HL-60 (cell line): ENCODE measurements at places on chromosomes 11 and 22.

DNA sequence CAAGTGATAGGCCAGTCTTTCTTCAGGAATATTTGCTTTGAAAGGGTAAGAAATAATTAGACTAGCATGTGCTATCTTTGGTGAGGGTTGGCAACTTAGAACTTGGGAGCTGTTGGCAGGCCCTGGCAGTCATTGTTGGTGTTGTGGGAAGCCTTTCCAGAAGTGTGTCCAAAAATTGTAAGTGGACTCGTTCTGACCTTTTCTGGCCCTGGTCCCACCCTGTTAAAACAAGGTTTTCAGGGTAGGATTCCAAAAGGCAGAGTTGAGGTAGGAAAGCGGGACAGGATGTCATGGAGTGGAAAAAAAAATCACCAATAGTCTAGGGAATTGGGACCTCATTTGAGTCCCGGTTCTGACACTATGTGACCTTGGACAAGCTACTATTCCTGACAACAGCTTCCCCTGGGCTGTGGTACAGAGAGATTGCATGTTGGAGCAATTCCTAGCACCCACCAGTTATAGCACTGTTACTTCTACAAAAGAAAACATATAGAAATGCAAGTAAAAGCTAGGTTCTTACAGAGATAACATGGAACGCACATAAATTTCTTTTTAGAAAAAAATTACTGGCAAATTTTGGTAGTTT lies 299.3 kb upstream of the DDI1 start:
- DNase-seq: no peak

- DNase-seq: no peak
These were observed 136.9 kb upstream of the ZC3H12C start for GRCh38 chr11:109956124-109956793.

- DNase-seq: no peak
These were observed 10.0 kb downstream of the IL2RB start for GRCh38 chr22:37139762-37140161.

DNA sequence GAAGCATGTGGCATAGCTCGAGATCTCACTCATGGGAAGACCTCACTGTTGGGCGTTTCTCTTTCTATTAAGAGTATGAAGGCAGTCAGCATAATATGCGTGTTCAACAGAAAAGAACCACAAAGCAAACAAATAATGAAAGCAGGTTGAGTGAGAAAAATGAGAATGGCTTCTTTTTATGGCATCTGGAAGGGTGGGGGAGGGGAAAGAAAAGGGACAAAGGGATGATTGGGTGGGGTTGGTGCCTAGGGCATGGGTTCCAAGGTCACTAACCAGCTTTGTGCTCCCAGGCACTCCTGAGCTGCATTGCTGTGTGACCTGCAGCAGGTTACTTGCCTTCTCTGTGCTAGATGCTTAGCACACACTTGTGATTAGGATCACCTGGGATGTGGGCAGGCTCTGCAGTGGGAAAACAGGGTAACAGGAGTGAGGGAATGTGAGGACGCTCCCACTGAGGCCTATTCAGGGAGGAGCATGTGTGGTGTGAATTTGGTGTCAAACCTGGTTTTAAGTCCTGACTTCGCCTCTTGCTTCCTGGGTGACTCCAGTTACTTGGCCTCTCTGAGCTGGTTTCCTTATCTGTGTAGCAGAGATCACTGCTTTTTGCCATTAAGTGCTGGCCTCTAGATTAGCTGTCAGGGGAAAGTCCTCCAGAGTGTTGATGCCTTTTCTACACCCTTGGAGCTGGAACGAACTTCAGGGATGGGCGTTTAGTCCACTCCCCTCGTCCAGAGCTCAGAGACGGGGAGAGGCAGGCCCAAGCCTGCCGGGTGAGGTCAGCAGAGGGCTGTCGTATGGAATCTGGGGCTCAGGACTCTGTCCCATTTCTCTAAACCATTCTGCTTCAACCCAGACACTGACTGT lies 74.8 kb downstream of the KIAA1671 start:
- DNase-seq: no peak

DNA sequence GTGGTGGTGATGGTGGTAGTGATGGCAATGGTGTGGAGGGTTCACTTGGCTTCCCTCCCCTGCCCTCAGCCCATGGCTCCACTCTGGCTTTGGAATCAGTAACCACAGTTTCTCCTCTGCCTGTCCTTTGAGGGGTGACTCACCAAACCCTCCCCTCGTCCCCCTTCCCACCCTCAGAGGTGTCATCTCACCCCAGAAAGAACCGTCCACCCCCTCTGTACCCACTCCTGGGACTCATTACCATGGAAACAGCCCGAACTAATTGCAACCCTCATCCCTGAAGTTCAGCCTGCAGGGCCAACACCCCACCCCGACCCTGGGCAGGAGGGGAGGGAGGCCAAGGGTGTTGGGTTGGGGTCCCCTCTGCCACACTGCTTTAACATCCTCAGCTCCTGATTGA lies 26.6 kb downstream of the PHLDB1 start:
- DNase-seq: no peak

DNA sequence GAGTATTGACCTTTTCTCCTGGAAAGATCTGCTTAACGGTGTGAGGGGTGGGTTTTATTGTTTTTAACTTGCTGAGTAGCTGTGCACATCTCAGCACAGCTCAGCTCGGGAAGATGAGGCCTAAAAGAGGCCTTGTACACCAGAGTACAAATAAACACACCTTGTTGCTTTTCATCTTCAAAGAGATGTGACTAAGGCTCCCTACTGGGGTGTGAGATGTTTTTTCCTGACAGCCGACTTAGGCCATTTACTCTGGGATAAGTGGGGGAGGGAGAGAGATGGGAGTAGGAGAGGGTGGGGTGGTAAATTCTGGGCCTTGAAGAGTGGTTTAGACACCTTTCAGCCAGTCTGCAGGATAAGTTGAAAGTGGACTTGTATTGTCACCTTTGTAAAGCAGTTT lies 2.9 kb downstream of the LDLRAD3 start:
- DNase-seq: no peak

GRCh38 chr11:120401506-120401905 lies 65.3 kb downstream of the ARHGEF12 start:
- no peak for DNase-seq

DNA sequence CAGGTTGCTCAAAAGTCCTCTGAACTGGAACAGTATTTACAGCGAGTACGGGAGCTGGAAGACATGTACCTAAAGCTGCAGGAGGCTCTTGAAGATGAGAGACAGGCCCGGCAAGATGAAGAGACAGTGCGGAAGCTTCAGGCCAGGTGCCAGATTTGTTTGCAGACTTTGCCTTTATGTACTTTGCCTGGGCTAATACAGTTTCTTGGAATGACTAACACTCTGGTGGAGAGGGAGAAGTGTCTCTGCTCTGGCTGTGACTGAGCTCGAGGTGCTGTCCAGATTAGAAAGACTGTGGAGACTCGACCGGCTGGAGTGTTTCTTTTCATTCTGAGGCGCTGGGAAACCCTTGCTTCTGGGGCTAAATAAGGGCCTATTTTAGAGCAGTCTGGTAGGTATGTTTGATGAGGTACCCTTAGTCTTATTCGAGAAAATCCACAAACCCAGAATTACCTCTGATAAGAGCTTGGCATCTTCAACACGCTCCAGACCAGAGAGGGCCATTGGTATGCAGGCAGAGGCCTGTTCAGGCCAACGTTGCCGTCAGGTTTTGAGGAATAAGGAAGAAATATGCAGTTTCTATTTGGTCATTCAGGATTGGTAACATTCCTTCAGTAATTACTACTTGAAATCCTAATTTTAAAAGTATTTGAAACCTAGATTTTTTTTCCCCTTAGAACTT lies 76.5 kb downstream of the SWAP70 start:
- no peak for DNase-seq

DNA sequence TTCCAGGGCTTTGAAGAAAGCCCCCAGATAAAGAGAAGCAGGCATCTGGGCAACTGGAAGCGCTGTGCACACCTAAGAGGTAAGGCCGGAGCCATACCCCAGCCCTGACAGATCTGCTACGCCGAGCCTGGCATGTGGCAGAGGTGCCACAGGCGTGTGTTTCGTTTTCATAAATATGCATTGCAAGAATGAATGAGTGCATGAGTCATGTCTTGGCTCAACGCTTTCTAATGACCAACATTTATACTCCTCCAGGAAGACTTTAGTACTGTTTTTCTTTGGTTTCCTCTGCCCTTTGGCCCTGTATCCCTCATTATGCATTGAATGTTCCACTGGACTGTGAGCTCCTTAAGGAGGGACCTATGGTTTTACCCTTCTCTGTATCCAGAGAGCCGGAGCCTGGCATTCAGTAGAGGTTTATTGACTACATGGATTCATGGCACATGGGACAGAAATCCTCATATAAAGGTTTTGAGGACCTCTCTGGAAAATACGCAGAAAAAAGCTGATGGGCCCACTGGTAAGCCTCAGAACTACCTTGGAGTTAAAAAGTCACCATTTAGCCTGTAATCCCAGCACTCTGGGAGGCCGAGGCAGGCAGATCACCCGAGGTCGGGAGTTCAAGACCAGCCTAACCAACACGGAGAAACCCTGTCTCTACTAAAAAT lies 38.9 kb upstream of the CSNK2A3 start:
- no peak for DNase-seq

DNA sequence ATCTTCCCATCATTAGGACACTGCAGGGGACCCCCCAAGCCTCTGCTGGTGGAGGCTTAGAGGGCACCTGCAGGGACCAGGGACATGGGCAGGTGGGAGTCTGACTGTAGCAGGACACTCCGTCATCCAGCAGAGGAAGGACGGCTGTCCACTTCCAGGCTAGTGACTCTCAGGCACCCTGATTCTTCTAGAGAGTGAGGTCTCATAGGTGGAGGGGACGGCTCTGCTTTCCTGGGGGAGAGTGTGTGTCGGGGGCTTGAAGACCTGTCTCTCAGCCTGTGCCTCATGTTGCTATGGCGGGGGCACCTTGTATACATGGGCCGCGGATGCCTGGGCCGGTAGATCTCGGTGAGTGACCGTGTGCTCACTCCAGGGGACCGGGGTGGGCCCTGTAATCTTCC lies 1116.6 kb downstream of the BRD1 start:
- DNase-seq: no peak

- DNase-seq: no peak
These were observed 40.3 kb upstream of the AMOTL1 start for GRCh38 chr11:94727819-94728218.

DNA sequence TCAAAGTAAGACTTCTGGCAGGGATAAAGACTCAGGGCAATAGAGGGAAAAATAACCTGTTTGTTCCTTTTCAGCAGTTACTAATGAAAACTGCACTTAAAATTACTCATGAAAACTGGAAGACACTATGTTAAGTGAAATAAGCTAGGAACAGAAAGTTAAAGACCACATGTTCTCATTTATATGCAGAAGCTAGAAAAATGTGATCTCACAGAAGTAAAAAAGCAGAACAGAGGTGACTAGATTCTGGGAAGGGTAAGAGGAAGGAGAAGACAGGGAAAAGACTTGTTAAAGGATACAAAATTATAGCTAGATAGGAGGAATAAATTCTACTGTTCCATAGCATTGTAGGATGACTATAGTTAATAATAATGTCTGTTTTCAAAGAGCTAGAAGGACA lies 22.2 kb downstream of the HPS5 start:
- no peak for DNase-seq

DNA sequence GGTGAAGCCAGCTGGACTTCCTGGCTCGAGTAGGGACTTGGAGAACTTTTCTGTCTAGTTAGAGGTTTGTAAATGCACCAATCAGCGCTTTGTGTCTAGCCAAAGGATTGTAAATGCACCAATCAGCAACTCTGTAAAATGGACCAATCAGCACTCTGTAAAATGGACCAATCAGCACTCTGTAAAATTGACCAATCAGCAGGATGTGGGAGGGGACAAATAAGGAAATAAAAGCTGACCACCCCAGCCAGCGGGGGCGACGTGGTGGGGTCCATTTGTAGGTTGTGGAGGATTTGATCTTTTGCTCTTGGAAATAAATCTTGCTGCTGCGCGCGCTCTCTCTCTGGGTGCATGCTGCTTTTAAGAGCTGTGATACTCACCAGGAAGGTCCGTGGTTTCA lies 202.9 kb downstream of the MIAT start:
- DNase-seq: no peak

GRCh38 chr11:353179-353873 lies 16.0 kb upstream of the B4GALNT4 start:
- no peak for DNase-seq

GRCh38 chr11:78298291-78298771 lies 109.6 kb downstream of the USP35 start:
- no peak for DNase-seq

DNA sequence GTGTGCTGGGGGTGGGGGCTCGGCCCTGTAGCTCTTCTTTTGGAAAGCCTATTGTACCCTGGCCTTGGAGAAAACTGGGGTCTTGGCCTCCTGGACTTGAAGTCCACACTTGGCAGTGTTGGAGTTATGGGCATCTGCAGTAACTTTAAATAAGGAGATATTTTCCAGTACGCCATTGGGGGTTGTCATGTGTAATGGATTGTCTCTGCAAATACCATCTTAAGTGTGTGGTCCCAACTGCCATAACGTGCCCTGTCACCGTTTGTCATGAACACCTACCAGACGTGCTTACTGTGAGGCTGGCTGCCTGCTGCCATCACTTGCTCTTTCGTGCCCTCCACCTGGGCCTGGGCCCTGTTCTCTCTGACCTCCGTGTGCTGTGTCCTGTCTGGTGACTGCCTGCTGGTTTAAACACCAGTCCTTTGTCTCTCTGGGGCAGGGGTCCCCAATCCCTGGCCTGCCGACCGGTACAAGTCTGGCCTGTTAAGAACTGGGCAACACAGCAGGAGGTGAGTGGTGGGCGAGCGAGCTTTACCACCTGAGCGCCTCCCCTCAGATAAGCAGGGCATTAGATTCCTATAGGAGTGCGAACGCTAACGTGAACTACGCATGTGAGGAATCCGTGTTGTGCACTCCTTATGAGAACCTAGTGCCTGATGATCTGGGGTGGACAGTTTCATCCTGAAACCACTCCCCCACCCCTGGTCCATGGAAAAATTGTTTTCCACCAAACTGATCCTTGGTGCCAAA lies 3.6 kb upstream of the ZDHHC8 start:
- DNase-seq: no peak

- no peak for DNase-seq
These were observed 6.3 kb downstream of the FXYD2 start for GRCh38 chr11:117818041-117818873.

DNA sequence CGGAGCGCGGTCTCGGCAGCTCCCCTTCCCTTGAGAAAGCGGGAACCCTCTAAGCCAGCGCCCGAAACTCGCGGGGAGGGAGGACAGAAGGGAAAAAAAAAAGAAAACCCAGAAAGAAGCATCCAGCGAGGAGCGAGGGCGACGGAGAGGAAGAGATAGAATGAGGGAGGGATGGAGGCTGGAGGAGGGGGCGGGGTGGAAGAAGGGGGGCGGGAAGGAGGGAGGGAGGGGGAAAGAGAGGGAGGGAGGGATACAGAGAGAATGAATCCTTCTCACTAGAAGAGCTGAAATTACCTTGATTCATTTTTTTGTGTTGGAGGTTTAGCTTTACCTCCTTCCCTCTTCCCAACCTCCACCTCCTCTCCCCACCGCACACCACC lies 19.3 kb upstream of the BDNF start:
- DNase-seq: no peak

- no peak for DNase-seq
These were observed 752.9 kb downstream of the CNTN5 start for GRCh38 chr11:99773646-99774045.

DNA sequence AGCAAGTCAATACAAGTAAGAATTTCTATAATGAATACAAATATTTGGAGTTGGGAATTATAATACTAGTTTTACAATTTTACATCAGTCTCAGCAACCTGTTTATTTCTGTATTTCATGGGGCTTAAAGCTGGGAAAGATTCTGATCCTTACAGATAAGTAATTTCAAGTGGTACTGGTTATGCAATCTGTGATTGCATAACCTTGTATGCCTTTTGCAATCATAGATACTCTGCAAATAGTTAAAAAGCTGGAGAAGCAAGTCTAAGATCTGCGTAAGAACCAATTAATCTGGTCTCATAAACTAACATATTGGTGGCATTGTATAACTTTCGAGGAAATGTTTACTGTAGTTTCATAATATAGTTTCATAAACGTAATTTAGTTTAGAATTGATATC lies 198.3 kb upstream of the PGR start:
- DNase-seq: no peak
